T-helper 1 cell (primary cell): ENCODE measurements at places on chromosomes 5 and 9.
A peak's percentile ranks its signal among the peaks of the same experiment; 100 is the strongest.

DNA sequence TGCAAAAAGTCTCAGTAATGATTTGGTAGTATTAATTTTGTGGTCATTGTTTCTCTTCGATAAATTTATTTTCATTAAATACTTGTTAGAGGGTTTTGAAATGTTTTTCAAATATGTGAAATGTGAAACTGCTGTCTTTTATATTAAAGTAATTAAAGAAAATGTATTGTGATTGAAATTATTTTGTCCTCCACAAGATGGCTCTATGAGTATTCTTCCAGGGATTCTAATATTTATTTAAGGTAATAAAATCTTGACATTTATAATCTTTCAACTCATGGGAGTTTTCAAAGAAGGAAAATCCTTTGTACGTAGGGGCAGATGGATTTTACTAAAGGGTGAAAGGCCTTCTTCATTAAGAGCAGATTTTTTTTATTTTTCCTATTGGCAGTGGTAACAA is 19.3 kb downstream of the ISOC1 start:
- DNase-seq: no peak

- DNase-seq: no peak
These were observed 3.7 kb downstream of the NR4A3 start for GRCh38 chr9:99825172-99826046.

DNA sequence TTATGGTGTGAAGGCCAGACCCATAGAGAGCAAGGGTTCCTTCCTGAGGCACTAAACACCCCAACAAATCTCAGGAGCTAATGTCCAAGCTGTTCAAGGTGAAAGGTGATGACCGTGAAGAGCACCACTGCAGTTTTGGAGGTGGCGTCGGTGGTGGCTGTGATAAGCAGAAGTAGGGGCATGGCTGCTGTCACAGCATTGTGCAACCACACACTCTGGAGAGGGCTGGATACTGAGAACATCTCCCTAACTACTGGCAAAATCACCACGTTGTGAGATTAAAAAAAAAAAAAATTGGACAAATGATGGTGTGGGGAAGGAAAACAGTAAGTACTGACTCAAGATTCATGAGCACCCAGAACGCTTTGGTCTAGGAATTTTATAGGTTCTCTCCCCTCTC is 156.5 kb downstream of the PJA2 start:
- DNase-seq: no peak

- DNase-seq: no peak
These were observed 3.4 kb downstream of the NOTCH1 start for GRCh38 chr9:136542241-136543040.

DNA sequence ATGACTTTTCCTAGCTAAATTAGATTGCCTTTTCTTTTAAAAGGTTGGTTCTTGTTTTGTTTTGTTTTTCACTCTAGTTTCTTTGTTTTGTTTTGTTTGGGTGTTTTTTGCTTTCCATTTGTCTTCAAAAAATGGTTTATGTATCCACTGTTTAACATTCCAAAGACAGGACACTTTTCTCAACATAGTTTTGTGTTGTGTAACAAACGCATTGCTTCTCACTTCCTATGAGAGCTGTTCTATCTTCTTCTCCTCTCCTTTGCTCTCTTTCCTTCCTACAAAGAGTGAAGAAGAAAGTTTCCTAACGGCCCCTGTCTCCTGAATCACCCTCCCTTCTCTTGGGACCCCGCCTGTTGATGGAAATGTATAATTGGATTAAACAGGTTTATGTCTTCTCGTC is 539.7 kb downstream of the ACTL7B start:
- DNase-seq: no peak

- no peak for DNase-seq
These were observed 1.4 kb upstream of the GABRB2 start for GRCh38 chr5:161547738-161548486.

- no peak for DNase-seq
These were observed 505.3 kb upstream of the ZNF608 start for GRCh38 chr5:125251703-125252102.

DNA sequence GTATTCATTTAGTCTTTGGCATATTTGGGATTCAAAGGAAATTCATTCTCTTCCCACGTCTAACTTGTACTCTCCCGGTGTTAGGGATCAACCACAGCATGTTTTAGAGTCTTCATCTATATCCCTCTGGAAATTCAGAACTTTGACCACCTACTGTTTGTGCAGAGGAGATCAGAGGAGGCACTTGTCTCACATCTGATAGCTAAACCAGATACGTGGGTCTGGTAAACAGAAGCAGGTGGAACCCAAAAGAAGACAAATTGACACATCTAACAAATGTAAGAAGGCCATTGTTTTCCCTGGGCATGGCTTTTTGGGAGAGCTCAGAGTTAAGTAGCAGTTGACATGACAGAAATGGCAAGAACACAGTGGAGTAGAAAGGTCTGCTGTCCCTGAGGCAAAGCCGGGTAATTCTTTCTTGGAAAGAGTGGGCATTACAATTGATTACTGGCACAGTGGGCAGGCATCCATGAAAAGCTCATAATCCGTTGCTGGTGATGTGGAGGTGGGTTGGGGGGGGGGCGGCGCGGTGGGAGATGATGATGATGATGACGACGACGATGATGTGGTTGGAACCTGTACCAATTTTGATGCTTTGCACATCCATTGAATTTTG is 27.5 kb downstream of the PIP5K1B start:
- DNase-seq: no peak

DNA sequence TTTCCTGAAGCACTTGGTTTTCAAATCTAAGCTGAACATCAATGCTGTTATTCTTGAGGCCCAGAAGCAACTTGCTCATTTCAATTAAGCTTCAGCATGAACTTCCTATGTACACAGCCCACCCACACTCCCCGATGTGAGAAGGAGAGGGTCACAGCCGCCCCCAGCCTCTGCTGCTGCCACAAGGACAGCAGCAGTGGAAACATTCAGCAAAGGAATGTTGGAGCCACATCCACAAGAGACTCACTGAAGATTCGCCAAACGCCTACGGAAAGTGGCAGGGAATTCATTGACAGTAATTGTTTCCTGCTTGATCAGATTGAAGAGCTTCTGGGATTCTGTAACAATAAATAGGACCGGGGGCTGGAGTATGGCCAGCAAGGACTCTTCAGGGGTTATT is 2.9 kb downstream of the TGFBI start:
- no peak for DNase-seq

DNA sequence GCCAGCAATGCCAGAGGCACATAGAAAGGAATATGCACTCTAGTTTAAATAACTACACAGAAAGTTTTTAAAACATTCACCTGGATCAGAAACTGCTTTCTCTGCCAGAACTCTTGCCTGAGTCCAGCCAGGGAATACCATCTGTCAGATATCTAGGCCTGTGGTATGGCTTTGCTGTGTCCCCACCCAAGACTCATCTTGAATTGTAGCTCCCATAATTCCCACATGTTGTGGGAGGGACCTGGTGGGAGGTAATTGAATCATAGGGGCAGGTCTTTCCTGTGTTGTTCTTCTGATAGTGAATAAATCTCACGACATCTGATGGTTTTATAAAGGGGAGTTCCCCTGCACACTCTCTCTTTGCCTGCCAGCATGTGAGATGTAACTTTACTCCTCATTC is 41.5 kb upstream of the KCNV2 start:
- DNase-seq: no peak

DNA sequence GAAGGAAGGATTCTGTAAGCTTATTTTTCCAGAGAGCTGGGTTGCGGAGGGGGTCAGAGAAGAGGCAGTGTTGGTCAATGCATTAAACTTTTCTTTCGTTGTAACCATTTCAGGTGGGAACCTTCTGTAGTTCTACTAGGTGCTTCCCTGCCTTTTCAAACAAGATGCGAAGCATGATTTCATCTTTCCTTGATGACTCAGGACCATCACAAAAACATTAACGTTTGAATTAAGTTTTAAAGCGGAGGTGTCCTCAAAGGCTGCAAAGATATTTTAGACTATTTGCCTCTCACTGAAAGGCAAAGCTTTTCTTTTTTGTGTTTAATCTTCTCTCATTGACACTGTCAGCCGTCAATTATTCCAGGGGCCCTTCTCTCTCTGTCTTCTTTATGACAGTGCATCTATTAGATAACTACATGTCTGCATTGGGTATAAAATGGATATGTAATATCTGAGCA is 26.3 kb upstream of the FAT2 start:
- no peak for DNase-seq

DNA sequence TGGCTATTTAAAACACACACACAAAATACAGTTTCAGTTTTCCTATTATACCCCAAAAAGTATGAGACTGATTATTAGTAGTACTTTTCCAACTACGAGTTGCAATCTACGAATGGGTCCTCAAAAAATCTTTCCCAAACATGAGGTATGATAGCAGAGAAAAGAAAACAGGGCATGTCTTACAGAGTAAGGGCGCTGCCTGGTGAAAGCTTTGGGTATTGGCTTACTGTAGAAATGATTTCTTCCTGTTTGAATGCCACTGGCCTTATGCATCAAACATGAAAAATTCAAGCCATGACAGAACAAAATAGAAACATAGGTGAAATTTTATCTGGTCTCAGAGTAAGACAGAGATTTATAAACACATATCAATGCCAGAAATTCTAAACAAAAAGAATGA is 448.0 kb downstream of the SPOCK1 start:
- no peak for DNase-seq

DNA sequence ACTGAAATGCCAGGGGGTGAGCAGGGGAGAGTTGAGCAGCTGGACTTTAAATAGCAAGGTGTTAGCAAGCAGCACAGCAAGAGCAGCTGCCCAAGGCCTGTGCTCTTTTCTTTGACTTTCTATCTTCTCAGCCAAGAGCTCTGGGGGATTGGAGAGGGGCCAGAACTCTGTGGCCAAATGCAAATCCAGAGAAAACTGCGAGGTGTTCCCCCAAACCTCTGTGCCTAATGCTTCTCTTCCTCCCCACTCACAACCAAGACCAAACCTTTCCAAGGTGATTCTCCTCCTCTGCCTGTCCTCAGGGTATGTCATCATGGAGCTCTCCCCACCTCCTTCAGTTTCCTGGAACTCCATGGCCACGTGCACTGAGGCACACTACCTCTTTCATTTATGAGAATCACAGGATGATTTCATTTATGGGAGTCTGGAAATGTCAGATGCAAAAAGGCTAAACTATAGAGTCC is 118.7 kb upstream of the WWC1 start:
- DNase-seq: no peak

- no peak for DNase-seq
These were observed 10.0 kb downstream of the SPINK4 start for GRCh38 chr9:33249983-33250382.

DNA sequence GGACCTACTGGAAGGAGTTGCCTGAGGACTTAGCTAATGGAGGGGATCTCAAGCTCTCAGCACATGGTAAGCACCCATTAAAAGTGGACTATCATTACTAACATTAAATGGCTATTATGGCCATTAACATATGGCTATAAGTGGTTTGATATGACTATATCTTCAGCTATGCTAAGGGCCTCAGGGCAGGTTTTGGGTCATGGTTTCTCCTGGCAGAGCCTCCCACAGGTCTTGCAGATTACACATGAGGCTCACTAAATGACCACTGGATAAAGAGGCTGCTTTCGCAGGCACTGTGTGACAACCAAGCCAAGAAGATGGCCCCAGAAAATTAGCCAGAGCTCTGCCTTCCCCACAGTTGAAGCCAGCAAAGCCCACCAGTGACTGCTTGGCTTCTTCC is 15.4 kb downstream of the CCNJL start:
- no peak for DNase-seq

GRCh38 chr5:5585751-5586341 is 163.4 kb downstream of the ICE1 start:
- DNase-seq: no peak

- DNase-seq: peak; percentile 27
These were observed 621 bp downstream of the CEP72 start for GRCh38 chr5:612498-613424.

- no peak for DNase-seq
These were observed 122.2 kb upstream of the MAN2A1 start for GRCh38 chr5:109567374-109568044.

GRCh38 chr5:141349917-141350619 is at the start of gene PCDHGB1:
PCDHGB1 (plus strand) TSS chr5:141350099; CDS start chr5:141350261, 162 bp downstream.
- no peak for DNase-seq

DNA sequence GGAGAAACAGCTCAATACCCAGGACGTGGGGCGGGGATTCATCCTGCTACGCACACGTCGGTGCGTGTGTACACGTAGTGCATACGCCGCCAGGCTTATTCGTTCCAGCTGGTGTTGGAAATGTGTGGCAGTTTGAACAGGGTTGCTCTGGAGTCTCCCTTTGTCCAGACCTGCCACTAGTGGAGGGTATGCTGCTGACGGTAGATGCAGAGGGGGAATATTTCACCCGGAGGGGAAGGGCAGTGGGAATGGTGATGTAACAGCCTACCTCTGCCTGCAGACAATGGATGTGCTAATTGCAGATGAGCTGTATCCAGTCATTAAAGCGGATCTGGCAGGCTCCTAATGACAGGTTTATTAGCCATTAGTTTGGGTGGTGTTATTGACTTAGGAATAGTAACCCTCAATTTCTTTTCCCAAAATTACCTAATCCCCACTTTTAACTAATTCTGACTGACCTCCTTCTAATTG is 142.7 kb downstream of the PAX5 start:
- no peak for DNase-seq

- DNase-seq: no peak
These were observed 21.5 kb upstream of the SEMA4D start for GRCh38 chr9:89519366-89519805.

- no peak for DNase-seq
These were observed 46.5 kb upstream of the SETD9 start for GRCh38 chr5:56862909-56863308.

GRCh38 chr5:2049876-2050275 is 167.2 kb upstream of the IRX4 start:
- DNase-seq: no peak

DNA sequence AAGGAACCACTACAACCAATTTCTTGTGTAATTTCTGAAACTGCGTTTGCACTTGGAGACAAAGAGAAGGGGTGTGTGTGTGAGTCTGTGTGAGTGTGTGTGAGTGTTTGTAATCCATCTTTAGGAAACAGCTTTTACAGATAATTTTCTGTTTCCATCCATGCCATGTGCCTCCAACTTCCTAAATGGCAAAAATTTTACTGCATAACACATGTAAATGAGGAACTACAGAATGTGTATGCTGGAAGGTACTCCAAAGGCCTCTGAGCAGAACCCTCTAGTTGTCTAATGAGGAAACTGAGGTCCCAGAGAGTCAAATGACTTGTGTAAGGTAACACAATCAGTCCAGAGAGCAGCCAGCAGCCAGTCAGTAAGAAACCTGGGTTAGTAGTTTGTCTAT is 20.8 kb downstream of the MAMDC2 start:
- DNase-seq: no peak

GRCh38 chr9:6788162-6789016 is 30.6 kb downstream of the KDM4C start:
- no peak for DNase-seq

DNA sequence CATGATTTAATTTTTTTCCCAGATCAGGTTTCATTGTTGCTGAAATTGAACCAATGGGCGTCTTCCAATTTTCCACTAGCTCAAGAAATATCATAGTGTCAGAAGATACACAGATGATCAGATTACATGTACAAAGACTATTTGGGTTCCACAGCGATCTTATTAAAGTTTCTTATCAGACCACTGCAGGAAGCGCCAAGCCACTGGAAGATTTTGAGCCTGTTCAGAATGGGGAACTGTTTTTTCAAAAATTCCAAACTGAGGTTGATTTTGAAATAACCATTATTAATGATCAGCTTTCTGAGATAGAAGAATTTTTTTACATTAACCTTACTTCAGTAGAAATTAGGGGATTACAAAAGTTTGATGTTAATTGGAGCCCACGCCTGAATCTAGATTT is 251.6 kb downstream of the ADGRV1 start:
- DNase-seq: no peak
